ENCODE measurements at places on chromosomes 5 and 9.

- DNase-seq, result no peak
These were observed 19.8 kb downstream of the AKNA start for GRCh38 chr9:114367772-114368569.

DNA sequence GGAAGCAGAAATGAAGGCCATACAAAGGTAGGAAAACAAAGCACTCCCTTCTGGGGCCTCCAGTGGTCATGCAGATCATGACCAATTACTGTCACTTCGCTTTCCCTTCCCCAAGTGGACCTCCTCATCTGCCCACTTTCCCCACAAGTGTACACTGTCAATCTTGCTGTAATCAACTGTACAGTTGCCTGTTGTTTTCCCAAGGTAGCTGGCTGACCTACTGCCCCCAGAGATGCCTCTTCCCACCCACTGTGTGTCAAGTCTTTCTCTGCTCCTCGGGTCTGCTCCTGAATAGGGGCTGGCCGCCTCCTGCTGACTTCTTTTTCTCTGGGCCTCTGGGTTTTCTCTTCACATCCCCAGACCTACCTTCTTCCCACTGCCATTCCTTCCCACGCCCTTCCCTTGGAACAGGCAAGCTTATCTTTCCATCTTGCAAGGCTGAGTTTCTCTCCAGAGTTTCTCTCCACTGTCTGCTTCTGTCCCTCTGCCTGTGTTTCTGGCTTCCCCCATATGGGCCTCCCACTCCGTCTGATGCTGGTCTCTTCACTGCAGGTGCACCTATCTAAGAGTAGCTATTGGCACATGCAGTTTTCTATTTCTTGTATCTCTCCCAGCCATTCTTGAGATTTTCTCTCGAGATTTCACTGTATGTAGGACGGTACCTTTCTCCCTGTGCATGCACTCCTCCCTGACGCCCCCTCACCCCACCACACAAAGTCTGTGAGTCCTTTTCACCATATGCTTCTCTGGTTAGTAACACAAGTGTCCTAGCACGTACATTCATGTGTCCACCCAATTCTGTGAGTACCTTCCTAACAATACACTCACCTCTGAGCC, 2.4 kb downstream of the ELL2 start:
- DNase-seq, result no peak

GRCh38 chr9:135508211-135508820, 7.8 kb downstream of the MRPS2 start:
- no peak for DNase-seq

DNA sequence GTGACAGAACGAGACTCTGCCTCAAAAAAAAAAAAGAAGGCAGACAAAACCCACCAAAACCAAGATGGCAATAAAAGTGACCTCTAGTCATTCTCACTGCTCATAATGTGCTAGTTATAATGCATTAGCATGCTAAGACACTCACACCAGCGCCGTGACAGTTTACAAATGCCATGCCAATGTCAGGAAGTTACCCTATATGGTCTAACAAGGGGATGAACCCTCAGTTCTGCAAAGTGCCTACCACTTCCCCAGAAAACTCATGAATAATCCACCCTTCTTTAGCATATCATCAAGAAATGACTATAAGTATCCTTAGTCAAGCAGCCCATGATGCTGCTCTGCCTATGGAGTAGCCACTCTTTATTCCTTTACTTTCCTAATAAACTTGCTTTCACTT, 4.7 kb upstream of the BICD2 start:
- no peak for DNase-seq

- DNase-seq, result no peak
These were observed 1124.6 kb downstream of the DTWD2 start for GRCh38 chr5:117863586-117864296.

DNA sequence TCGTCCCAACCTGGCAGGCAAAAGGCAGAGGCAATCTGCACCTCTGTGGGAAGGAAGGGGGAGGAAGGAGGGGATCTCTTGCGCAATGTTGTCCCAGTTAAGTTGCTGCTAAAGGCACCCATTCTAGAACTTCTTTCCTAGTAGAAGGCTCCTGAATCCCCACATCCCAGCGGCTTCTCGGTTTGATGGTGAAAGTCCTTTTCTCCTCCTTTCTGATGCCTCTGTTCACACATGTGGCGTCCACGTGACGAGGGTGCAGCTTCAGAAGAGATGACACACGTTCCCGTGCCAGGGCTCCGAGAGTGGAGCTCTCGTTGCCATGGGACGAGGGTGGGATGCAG, 96.9 kb upstream of the FCN2 start:
- no peak for DNase-seq

All from T-helper 1 cell (primary cell).